ENCODE measurements at places on chromosomes 2 and 18.

- no peak for DNase-seq
Measured at GRCh38 chr2:128413014-128413717, 94.5 kb upstream of the HS6ST1 start.

- DNase-seq: no peak
Measured at GRCh38 chr2:219499058-219499307, 292 bp downstream of the GMPPA start.

GRCh38 chr2:105299290-105299689, 30.2 kb downstream of the TGFBRAP1 start:
- no peak for DNase-seq

- no peak for DNase-seq
Measured at GRCh38 chr2:174636987-174637386, 39.4 kb upstream of the WIPF1 start.

Measured in activated naive CD4-positive, alpha-beta T cell (primary cell).